ENCODE measurements at places on chromosomes 1 and 21. TPM values are rescaled to one million over a fixed set of nuclear protein-coding genes. Genes with fewer than 3 reads are reported as not detected.

GRCh38 chr1:196029410-196029809, 578.8 kb downstream of the KCNT2 start:
- H3K4me1 ChIP-seq, result no peaks in the 10 kb centered on the region
- no peaks in the 10 kb centered on the region for H3K27me3 ChIP-seq
- no peak overlapping the region for H3K4me3 ChIP-seq

GRCh38 chr1:38667626-38668025, 191.9 kb downstream of the RRAGC start:
- H3K4me1 ChIP-seq, result no peaks in the 10 kb centered on the region
- H3K27ac ChIP-seq, result no peak overlapping the region
- H3K27me3 ChIP-seq, result no peaks in the 10 kb centered on the region
- DNase-seq, result no peak

DNA sequence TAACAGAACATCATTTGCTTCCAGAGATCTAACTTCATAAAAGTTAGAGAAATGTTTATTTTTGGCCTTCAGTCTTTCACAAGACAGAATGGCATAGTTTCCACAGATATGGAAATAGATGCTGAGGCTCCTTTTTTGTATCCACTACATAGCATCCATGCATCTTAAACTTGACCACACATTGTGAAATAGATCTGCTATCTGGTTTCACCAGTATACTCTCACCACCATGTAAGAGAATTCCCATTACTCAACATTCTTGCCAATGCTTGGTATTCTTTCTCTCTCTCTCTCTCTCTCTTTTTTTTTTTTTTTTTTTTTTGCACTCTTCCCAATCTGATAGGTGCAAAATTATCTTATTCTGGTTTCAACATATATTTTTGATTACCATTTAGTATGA, 52.1 kb upstream of the PRMT6 start:
- no peak overlapping the region for H3K27ac ChIP-seq
- no peaks in the 10 kb centered on the region for H3K4me1 ChIP-seq
- DNase-seq, result peak; percentile 46
- H3K27me3 ChIP-seq, result no peaks in the 10 kb centered on the region
- no peaks in the 10 kb centered on the region for H3K36me3 ChIP-seq
- H3K4me3 ChIP-seq, result no peak overlapping the region

- no peaks in the 10 kb centered on the region for H3K27me3 ChIP-seq
- no peaks in the 10 kb centered on the region for H3K36me3 ChIP-seq
- no peaks in the 10 kb centered on the region for H3K4me1 ChIP-seq
- H3K4me3 ChIP-seq, result no peak overlapping the region
- H3K27ac ChIP-seq, result no peak overlapping the region
These were observed 69.1 kb downstream of the RUSC1 start for GRCh38 chr1:155389826-155390225.

- no peak overlapping the region for H3K4me3 ChIP-seq
- H3K27ac ChIP-seq, result no peak overlapping the region
- no peaks in the 10 kb centered on the region for H3K27me3 ChIP-seq
- H3K36me3 ChIP-seq, result no peaks in the 10 kb centered on the region
- DNase-seq, result no peak
- no peaks in the 10 kb centered on the region for H3K4me1 ChIP-seq
These were observed 125.4 kb downstream of the PTPRU start for GRCh38 chr1:29361686-29362085.

DNA sequence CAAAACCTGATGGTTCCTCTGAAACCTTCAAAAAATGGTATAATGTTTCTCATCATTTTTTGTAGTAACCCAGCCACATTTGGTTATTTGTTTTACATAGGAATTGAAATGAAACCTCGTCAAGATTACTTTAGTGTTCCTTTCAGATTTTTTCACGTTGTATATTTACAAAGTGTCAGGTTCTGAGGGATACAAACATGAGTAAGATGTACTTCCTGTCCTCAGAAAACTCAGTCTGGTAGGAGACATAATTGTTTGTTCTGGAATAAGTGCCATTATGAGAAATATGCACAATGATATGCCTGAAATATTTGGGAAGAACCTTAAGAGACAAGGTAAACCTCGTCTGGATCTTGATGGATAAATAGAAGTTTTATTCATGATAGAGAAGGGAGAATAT, 145.5 kb downstream of the USP25 start:
- no peaks in the 10 kb centered on the region for H3K4me1 ChIP-seq
- H3K36me3 ChIP-seq, result no peaks in the 10 kb centered on the region
- H3K27me3 ChIP-seq, result no peaks in the 10 kb centered on the region
- DNase-seq, result no peak
- H3K27ac ChIP-seq, result no peak overlapping the region

DNA sequence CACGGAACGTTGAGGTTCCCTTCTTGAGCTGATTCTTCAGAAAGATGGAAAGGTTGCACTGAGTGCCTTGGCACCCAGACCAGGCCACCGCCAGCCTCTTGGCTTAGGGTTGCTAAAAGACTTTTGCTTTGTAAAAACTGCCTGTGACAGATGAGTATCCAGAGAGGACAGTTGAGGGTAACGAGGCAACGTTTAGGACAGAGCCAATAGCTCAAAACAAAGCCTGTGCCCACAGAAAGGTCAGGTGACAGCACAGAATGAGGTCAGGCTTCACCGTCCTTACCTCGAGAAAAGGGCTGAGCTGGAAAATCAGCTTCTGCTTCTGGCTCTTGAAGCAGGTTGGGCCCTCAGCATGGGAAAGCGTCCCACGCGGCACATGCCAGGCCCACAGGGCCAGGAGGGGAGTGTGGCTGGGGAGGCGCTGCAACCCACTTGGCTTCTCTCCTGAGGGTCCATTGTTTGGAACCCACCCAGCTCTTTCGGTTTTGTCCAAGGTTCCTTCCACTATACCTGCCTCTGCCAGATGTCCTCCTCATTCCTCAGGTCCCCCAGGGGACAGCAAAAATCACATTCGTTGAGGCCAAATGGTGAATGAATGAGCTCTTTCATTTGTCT, 55.5 kb downstream of the SCCPDH start:
- H3K36me3 ChIP-seq, result peaks cover 9% of the 10 kb centered on the region
- H3K4me3 ChIP-seq, result no peak overlapping the region
- no peaks in the 10 kb centered on the region for H3K4me1 ChIP-seq
- H3K27me3 ChIP-seq, result no peaks in the 10 kb centered on the region

DNA sequence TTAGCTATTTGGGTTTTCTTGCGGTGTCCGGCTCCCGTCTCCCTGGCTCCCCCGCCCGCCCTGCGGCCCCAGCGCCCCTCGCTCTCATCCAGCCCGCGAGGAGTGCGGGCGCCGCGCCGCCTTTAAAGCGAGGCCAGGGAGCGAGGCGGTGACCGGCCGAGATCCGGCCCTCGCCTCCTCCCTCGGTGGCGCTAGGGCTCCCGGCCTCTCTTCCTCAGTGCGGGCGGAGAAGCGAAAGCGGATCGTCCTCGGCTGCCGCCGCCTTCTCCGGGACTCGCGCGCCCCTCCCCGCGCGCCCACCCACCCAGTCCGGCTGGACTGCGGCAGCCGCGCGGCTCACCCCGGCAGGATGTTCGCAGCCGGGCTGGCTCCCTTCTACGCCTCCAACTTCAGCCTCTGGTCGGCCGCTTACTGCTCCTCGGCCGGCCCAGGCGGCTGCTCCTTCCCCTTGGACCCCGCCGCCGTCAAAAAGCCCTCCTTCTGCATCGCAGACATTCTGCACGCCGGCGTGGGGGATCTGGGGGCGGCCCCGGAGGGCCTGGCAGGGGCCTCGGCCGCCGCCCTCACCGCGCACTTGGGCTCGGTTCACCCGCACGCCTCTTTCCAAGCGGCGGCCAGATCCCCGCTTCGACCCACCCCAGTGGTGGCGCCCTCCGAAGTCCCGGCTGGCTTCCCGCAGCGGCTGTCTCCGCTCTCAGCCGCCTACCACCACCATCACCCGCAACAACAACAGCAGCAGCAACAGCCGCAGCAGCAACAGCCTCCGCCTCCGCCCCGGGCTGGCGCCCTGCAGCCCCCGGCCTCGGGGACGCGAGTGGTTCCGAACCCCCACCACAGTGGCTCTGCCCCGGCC, 492 bp downstream of the HLX start:
- H3K36me3 ChIP-seq, result peaks cover 13% of the 10 kb centered on the region
- peaks cover 13% of the 10 kb centered on the region for H3K4me1 ChIP-seq
- peak overlapping the region; percentile 84 for H3K4me3 ChIP-seq
- DNase-seq, result peak; percentile 49
- peak overlapping the region; percentile 84 for H3K27ac ChIP-seq
- no peaks in the 10 kb centered on the region for H3K27me3 ChIP-seq

DNA sequence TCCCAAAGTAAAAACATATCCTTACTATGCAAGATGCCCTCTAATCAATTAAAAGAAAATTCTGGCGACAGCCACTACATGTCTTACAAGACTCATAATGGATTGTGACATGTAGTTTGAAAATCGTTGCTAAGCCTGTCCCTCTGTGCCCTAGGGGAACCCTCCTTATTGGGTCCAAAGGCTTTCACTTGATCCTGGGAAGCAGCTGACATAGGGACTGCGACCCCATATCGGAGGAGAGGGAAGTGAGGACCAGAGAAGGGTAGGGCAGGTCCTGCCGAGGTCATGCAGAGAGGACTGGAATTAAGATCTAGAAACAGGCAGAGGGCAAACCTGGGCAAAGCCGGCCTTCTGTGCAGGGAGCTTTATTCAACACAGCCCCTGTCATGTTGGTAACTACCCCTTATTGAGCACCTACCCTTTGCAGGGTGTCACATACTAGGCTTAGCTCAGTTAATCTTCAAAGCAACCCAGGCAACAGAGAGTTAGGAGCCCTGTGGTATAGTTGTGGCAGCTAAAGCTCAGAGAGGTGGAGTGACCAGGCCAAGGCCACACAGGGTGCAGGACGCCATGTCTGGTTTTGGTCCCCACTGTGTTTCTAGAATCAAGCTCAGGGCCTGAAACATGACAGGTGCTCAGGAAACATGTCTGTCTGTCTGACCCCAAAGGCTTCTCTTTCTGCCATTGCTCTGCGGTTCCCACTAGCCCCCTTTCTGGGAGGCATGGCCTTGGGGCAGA, 18.4 kb upstream of the IFNLR1 start:
- no peak overlapping the region for H3K27ac ChIP-seq
- H3K27me3 ChIP-seq, result no peaks in the 10 kb centered on the region
- H3K36me3 ChIP-seq, result no peaks in the 10 kb centered on the region
- DNase-seq, result no peak

DNA sequence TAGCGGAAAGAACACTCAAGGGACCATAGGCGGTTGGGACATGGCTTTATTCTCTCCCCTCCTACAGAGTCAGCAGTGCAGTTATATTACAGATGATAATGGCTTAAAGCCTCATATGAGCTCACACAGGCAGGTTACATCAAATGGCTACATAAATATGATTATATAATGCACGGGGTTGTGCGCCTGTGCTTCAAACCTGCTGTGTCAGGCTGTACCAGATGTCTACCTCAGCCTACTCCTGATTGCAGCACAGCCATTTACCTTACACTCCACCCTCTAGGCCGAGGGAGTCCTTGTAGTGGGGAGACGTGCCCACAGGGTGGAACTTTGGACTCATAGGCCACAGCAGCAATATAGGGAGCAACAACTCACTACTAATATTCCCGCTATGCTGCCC, 16.4 kb upstream of the TBX19 start:
- no peak for DNase-seq
- no peaks in the 10 kb centered on the region for H3K36me3 ChIP-seq
- H3K27ac ChIP-seq, result no peak overlapping the region
- H3K4me1 ChIP-seq, result peaks cover 2% of the 10 kb centered on the region
- H3K4me3 ChIP-seq, result no peak overlapping the region

DNA sequence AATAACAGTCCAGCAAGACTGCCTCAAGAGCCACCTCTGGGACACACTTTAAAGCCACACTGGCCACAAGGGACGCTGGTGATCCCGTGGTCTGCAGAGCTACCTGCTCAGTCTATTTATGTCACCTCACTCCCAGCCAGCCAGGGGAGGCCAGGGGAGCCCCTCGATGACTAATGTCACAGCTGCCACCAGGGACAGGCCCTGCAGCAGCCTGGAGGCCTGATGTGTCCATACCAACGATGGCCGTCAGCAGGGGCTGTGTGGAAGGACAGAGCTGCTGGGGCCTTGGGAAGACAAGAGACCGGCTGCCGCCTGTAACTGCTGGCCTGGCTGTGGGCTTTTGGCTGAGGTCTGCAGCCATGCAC, 71.0 kb downstream of the SIK1 start:
- no peak for DNase-seq
- H3K4me1 ChIP-seq, result no peaks in the 10 kb centered on the region
- H3K36me3 ChIP-seq, result no peaks in the 10 kb centered on the region
- H3K4me3 ChIP-seq, result no peak overlapping the region
- no peak overlapping the region for H3K27ac ChIP-seq

GRCh38 chr1:77739235-77739634, 20.4 kb downstream of the USP33 start:
- peaks cover 2% of the 10 kb centered on the region for H3K36me3 ChIP-seq
- no peaks in the 10 kb centered on the region for H3K4me1 ChIP-seq
- DNase-seq, result no peak
- no peaks in the 10 kb centered on the region for H3K27me3 ChIP-seq

DNA sequence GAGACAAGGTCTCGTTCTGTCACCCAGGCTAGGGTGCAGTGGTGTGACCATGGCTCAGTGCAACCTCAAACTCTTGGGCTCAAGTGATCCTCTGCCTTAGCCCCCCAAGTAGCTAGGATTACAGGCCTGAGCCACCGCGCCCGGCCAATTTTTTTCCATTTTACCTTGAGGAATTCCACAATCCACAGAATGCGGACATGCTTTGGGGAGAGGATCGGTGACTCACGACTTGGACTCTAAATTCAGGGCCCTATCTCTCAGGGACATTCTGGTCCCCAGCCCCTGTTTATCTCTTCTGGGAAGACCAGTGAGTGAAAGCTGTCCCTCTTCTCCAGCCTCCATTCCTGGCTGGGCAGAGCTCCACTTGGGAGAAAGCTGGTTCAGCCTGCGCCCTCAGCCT, 5.2 kb downstream of the PADI1 start:
- H3K27me3 ChIP-seq, result peaks cover 11% of the 10 kb centered on the region
- no peaks in the 10 kb centered on the region for H3K4me1 ChIP-seq
- H3K4me3 ChIP-seq, result no peak overlapping the region
- peak; percentile 33 for DNase-seq
- H3K27ac ChIP-seq, result no peak overlapping the region

- H3K4me3 ChIP-seq, result no peak overlapping the region
- H3K4me1 ChIP-seq, result no peaks in the 10 kb centered on the region
- peak; percentile 21 for DNase-seq
- no peaks in the 10 kb centered on the region for H3K36me3 ChIP-seq
These were observed 29.2 kb upstream of the OR2B11 start for GRCh38 chr1:247487057-247487456.

GRCh38 chr21:39071623-39072214, 111.5 kb downstream of the PSMG1 start:
- no peaks in the 10 kb centered on the region for H3K4me1 ChIP-seq
- no peaks in the 10 kb centered on the region for H3K36me3 ChIP-seq
- peak; percentile 72 for DNase-seq
- H3K4me3 ChIP-seq, result no peak overlapping the region

CD84 gene
- polyA plus RNA-seq, result not detected

MCOLN3 gene
- polyA plus RNA-seq, result 1.7 TPM

TCHHL1 gene
- not detected for polyA plus RNA-seq

AMY2B gene
- 0.61 TPM for polyA plus RNA-seq

HAO2 gene
- not detected for polyA plus RNA-seq

SIM2 gene
- polyA plus RNA-seq, result 0.11 TPM

HFM1 gene
- 0.41 TPM for polyA plus RNA-seq

RNU1-3 gene
- polyA plus RNA-seq, result not detected

CD1D gene
- polyA plus RNA-seq, result not detected

STIL gene
- polyA plus RNA-seq, result 6.2 TPM
